ENCODE measurements at places on chromosomes 11 and 22. TPM values are rescaled to one million over a fixed set of nuclear protein-coding genes. Genes with fewer than 3 reads are reported as not detected.

The UPB1 gene
- total RNA-seq = not detected

The SLC22A6 gene
- not detected for total RNA-seq

The MAPK8IP1 gene
- total RNA-seq = 19.1 TPM

The TMEM191B gene
- total RNA-seq = 0.97 TPM

The OSBP2 gene
- 1.6 TPM for total RNA-seq

The OLFML1 gene
- total RNA-seq = 5.6 TPM

The CARD18 gene
- total RNA-seq = not detected

The APOBEC3B gene
- 6.0 TPM for total RNA-seq

The CDC42BPG gene
- under 0.01 TPM for total RNA-seq

The EHF gene
- total RNA-seq = not detected

The OR5B21 gene
- not detected for total RNA-seq

The APOBEC3A gene
- not detected for total RNA-seq

The ZFPL1 gene
- total RNA-seq = 67.3 TPM

The CRACR2B gene
- 0.32 TPM for total RNA-seq

The MGAT3 gene
- total RNA-seq = 1.8 TPM

The TMEM225 gene
- total RNA-seq = not detected

The ANGPTL5 gene
- not detected for total RNA-seq

The OR8B3 gene
- not detected for total RNA-seq

The MPEG1 gene
- under 0.01 TPM for total RNA-seq

The MS4A5 gene
- not detected for total RNA-seq

All from cardiac atrium fibroblast (primary cell).